ENCODE measurements at places on chromosomes 6 and 20. TPM values are rescaled to one million over a fixed set of nuclear protein-coding genes. Genes with fewer than 3 reads are reported as not detected.

The AIF1 gene
- not detected for total RNA-seq

The BPIFB2 gene
- not detected for total RNA-seq

The MLIP gene
- total RNA-seq = not detected

The RAB5IF gene
- total RNA-seq = 65.6 TPM

The ZNF311 gene
- 1.7 TPM for total RNA-seq

The MLN gene
- total RNA-seq = not detected

The TMEM74B gene
- total RNA-seq = not detected

The EPB41L1 gene
- total RNA-seq = 24.7 TPM

The EDN3 gene
- total RNA-seq = not detected

All from uterine smooth muscle cell (primary cell).